NCI-H1694 (cell line): ENCODE measurements at places on chromosomes 3 and 15.

- DNase-seq: no peak
These were observed 7.9 kb upstream of the SOX2 start for GRCh38 chr3:181703601-181704420.

- no peak for DNase-seq
These were observed 290.3 kb downstream of the ZBTB20 start for GRCh38 chr3:114856835-114857234.

- no peak for DNase-seq
These were observed 92.0 kb upstream of the RNU6-1 start for GRCh38 chr15:67931861-67932260.

GRCh38 chr15:42073418-42073817 lies 20.9 kb downstream of the PLA2G4D start:
- DNase-seq: no peak

DNA sequence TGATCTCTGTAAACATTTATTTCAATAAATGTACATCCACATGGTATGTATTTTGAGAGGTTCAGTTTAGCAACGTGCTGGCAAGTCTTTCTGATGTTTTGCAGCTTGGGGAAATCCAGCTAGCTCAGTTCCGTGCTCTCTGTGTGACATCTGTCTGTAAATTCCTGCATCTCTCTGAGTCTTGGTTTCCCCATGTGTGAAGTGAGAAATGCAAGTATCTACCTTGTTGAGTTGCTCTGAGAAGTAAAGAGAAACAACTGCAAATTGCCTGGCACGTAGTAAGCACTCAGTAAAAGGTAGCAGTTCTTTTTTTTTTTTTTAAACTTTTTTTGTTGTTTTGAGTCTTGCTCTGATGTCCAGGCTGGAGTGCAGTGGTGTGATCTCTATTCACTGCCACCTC lies 30.2 kb upstream of the MORF4L1 start:
- DNase-seq: no peak

GRCh38 chr3:127655641-127656040 lies 17.1 kb upstream of the ABTB1 start:
- no peak for DNase-seq

GRCh38 chr3:49032646-49033304 lies 3.6 kb upstream of the IMPDH2 start:
- DNase-seq: no peak

DNA sequence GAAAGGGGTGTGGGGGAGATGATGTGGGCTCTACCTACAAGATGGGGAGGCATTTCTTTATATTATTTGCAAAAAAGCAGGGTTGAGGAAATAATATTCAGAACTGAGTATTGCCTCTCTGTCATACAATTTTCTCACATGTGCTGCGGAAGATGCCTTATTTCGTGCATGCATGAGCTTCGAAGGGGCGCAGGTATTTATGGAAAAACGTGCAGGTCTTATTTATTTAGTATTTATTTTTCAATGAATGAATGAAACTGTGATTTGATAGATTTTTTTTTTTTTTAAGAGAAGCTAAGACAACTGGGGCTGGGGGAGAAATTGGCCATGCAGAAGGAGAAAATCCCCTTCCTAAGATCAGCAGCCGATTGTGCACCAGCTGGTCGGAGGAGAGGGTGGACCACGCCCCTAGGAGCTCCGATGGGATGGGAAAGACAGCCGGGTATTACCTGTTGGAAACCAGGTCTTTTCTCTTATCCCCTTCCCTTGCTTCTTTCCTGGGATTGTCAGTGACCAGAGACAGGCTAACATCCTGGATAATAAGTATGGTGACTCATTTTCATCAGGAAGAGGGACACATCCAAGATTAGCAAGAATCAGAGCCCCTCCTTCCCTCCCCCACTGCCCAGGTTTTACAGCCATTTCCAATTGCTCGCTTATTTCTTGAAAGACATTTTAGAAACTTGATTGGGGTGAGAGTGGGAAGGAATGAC lies 875 bp downstream of the GAP43 start:
- DNase-seq: peak; percentile 23

- no peak for DNase-seq
These were observed 45.2 kb downstream of the KLHL25 start for GRCh38 chr15:85749261-85750151.

GRCh38 chr15:40427188-40427587 lies 13.6 kb upstream of the BAHD1 start:
- no peak for DNase-seq

- no peak for DNase-seq
These were observed 26.4 kb upstream of the ZBED2 start for GRCh38 chr3:111621535-111621934.

DNA sequence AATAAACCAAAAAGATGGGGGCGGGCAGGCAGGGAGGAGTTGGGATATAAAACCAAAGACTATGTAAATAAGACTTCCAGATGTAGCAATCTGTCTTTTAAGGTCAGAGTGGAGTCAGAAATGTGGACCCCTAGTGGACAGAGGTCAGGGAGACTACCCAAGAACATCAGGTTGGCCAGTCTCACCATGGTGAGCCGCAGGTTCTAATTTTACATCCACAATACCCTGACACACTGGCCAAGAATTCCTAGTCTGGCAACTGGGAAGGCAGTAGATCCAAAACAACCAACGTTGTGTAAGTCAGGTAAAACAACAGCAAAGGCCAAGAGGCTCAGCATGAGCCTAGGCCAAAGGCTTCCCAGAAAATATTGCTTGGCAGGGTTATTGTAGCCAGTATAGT lies 203.4 kb downstream of the FOXP1 start:
- DNase-seq: no peak

DNA sequence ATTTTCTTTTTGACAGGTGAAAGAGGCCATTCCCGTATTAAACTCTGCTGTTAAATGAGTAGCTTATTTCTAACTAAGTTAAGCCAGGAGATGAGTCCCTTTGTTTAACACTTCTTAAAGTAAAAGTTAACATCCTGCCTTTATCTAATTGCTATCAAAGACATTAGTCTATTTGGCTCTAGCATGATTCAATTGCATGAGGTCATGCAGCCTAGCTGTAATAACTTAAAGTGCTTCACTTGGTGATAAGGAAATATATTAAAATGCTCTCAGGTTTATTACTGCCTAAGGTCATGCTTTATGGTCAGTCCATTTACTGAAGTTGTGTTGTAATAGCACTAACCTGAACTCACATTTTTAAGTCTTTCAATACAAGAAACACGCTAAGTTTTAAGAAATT lies 82.3 kb upstream of the MLF1 start:
- no peak for DNase-seq

GRCh38 chr3:137134431-137134830 lies 176.6 kb downstream of the IL20RB start:
- DNase-seq: no peak

GRCh38 chr3:16318176-16318575 lies 53.2 kb downstream of the OXNAD1 start:
- DNase-seq: no peak

DNA sequence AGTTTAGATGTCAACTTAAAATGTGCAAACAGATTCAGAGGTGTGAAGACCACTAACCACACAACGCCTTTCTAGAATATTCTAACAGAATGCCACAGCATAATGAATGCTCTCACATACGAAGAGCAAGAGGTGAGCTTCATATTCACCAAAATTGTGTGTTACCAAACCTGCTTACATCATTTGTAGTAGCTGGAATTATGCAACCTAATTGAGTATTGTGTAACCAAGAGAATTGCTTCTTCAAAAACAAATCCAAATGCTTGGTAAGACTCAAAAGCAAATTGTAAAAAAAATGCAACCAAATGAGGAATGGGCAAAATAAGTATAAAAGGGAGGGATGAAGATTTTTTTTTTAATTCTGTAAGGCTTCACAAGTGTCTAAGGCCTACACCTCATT lies 160.7 kb downstream of the TAFA4 start:
- DNase-seq: no peak

GRCh38 chr3:101813817-101814440 lies 34.9 kb downstream of the NXPE3 start:
- DNase-seq: peak; percentile 5

DNA sequence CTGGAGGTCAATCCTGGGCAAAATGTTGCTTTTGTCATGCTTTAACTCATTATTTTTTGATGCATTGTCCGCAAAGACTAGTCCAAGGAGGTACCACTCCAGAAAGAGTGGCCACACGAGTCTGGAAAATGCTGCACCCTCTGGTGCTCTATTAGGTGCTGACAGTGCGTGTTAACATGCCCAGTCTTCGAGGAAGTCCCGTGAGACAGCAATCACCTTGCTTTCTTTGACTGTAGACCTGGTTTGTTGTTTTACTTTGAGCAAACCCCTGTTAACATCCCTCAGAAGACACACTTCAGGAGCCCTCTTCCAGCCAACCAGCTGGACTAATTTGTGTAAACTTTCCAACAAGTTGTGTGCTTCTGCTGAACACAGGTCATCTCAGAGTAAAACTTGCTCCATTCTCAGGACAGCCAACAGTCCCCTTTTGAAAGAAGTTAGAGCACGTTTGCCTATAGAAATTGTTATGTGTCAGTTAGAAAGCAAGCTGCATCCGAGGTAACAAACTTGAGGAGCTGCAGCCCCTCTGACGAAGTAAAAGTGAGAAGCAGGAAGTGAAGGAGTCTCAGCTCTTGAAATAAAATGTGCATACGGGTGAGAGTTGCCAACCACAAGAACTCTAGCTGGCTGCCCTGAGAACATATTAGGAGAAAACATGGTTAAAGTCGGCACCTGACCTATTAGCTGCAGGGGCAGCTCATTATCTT lies 205.0 kb downstream of the LPP start:
- no peak for DNase-seq

- no peak for DNase-seq
These were observed 343.0 kb downstream of the MFSD1 start for GRCh38 chr3:159144891-159145290.

DNA sequence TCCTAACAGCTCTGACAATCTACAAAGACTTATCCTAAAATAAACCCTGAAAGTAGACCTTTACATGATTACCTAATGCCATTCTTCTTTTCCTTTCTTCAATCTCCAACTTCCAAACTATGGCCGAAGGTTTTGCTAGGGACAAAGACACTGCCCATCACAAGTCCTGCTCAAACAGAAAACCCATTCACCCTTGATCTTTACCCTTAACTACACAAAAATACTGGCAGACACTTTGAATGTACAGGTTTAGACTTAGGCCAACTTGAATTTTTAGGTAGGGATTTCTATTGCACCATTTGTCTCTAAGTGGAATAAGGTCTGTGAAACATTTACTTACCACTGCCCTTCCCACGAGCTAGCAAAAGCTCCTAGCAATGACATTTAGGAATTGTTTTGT lies 64.6 kb downstream of the TMEM212 start:
- DNase-seq: no peak

- DNase-seq: no peak
These were observed 167.4 kb upstream of the LPP start for GRCh38 chr3:187986514-187986934.

- DNase-seq: no peak
These were observed 64.9 kb upstream of the SUCLG2 start for GRCh38 chr3:67719333-67719732.

DNA sequence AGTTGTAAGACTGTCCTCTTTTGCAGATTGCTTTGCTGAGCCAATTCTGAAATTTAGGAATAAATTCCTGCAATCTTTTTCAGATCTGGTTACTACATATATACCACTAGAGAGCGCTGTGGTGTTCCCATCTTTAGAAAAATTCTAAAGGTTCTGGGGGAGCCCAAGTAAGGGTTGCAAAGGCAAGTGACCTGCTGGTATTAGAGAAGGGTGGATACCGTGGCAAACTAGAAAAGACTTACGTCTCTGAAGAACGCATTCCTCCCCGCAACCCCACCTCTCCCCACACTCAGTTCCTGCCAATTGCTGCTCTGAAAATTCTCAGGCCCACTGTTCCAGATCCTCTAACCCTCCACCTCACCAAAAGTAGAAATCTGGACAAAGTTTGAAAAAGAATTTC lies 48.5 kb downstream of the EFHB start:
- no peak for DNase-seq

GRCh38 chr3:29644261-29644660 lies 363.4 kb downstream of the RBMS3 start:
- DNase-seq: no peak

GRCh38 chr15:70863450-70864218 lies 9.7 kb upstream of the LARP6 start:
- DNase-seq: no peak

- DNase-seq: no peak
These were observed 46.1 kb downstream of the SMAD6 start for GRCh38 chr15:66747886-66748707.

GRCh38 chr3:135784557-135784956 lies 181.0 kb upstream of the PPP2R3A start:
- DNase-seq: no peak

DNA sequence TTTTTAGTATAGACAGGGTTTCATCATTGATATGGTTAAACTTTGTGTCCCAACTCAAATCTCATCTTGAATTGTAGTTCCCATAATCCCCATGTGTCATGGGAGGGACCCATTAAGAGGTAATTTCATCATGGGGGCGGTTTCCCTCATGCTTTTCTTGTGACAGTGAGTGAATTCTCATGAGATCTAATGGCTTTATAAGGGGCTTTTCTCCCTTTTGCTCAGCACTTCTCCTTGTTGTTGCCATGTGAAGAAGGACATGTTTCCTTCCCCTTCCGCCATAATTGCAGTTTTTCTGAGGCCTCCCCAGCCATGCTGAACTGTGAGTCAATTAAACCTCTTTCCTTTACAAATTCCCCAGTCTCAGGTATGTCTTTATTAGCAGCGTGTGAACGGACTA lies 20.2 kb upstream of the ZNF710 start:
- DNase-seq: no peak

- no peak for DNase-seq
These were observed 223.8 kb downstream of the OPA1 start for GRCh38 chr3:193816656-193817311.

- DNase-seq: no peak
These were observed 28.0 kb downstream of the SENP7 start for GRCh38 chr3:101484805-101485620.

DNA sequence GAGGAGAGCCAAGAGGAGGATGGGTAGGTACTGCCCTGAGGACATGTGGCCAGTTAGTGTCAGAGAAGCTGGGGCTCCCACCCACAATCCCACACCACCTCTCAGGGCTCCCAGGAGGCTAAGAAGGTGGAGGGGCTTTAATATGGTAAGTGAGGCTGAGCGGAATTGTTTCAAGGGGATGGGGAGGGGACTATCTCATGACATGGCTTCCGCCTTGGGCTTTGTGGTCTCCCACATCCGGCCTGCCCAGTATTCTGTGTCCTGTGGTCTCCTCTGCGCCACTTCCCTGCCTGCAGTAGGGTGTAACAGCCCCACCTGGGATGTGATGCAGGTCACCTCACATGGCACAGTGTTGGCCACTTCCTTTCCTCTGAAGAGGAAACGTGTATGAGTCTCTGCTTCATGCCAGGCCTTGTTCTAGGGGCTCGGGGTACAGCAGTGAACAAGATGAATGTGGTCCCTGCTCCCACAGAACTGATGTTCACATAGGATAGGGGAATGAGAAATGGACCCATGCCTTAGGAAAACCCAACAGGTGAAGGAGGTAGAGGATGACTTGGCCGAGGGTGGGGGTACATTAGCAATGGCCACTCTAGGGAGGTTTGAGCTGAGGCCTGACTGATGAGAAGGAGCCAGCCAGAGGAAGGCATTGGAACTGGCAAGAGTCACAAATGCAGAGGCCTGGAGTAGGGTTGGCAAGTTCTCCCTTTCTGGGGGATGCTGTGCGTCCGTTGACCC lies 3.2 kb downstream of the NEIL1 start:
- DNase-seq: no peak

GRCh38 chr15:75640483-75641178 lies 607 bp upstream of the IMP3 start:
- DNase-seq: peak; percentile 68
